ENCODE measurements at places on chromosomes 7 and 10.

DNA sequence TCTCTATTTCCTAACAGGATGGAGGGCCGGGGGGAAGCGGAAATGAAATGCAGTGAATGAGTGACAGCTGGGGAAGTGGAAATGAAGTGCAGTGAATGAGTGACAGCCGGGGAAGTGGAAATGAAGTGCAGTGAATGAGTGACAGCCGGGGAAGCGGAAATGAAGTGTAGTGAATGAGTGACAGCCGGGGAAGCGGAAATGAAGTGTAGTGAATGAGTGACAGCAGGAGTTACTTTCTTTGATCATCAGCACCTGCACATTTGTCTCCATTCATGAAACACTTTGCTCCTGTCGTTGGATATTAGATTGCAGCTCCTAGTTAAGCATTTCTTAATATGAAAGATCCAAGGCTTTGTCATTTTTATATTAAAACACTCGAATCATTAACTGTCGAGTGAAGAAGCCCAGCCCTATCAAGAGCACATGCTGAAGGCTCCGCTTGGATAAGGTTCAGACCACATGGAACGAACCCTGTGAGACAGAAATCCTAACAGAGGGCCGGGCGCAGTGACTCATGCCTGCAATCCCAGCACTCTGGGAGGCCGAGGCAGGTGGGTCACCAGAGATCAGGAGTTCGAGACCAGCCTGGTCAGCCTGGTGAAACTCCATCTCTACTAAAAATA lies 406.0 kb upstream of the ADARB2 start:
- DNase-seq = no peak

DNA sequence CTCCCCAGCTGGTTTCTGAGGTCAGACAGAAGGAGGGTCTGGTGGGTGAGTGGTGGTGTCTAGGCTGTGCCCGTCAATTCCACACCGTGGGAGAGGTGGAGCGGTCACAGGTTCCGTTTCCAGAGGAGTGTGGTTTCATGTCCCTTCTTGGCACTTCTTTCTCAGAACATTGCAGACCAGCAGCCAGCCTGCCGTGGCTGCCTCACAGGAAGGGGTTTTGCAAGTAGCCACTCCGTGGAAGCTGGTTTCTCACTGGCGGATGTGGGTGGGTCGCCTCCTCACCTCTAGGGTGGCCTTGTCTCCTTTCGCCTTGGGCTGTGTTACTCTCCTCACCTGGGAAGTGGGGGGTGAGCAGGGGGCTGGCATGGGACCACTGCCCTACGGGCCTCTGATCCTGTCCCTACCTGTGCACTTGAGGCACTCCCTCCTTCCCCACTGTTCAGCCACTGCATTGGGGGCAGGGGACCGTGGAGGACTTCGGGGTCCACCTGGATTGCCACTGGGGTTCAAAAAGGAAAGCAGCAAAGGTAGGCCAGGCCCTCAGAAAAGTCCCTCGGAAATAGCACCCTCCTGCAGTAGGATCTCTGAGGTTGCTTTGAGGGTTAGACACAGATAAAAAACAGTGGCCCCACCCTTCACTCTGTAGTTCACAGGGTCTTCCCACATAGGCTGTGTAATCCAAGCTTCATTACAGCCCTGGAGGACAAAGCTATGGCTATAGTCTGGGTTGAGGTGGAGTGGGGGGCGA lies 33.9 kb downstream of the TSPAN14 start:
- no peak for DNase-seq

DNA sequence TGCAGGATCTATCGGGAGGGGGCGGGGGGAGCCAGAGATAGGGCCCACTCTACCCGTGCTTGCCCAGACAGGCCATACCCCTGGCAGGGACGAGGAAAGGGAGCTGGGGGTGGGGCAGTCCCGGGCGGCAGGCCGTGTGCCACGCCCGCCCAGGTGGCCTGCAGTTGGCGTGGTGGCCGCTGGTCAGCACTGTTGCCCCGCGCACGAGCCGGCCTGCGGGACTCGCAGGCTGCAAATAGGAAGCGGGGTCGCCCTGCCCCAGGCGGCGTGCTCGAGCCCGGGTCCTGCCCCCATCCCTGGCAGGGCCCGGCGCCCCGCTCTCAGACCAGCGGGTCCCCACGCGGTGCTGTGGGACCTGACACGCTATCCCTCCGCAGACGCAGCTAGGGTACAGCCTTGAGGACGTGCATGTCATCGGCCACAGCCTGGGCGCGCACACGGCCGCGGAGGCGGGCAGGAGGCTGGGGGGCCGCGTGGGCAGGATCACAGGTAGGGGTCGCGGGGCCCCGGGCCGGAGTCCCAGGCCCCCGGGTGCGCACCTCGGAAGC lies 6.7 kb downstream of the PNLIPRP2 start:
- no peak for DNase-seq

GRCh38 chr10:103504181-103504783 lies 10.8 kb downstream of the NEURL1 start:
- peak; percentile 97 for DNase-seq

DNA sequence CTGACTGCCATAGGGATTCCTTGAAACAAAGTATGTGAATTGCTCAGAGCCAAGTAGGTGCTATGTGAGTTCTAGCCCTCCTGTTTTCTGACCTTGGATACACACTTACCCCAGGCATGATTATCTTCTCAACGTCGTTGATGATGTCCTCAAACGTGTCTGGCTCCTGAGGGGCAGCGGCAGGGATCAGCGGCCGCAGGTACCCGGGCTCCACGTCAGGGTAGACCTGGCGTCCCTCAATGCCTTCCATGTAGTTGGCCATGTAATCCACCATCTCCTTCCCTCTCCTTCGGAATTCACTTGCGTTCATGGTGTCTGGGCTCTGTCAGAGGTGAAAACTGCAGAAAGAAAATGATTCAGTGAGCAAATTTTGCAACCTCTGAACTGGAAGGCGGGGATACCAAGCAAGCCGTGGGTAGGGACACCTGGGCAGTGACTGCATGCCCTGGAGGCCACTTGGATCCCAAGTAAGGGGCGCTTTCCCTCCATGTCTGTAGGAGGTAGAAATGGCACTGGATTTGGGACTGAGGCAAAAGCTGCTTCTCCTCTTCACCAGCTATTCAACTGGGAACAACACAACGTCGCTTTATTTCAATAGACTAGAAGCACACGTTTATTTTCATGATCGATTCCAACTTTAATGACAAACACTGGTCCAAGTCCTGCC lies 21.3 kb downstream of the DDC start:
- no peak for DNase-seq

- DNase-seq = no peak
These were observed 175.5 kb upstream of the ITGB1 start for GRCh38 chr10:33133557-33133956.

DNA sequence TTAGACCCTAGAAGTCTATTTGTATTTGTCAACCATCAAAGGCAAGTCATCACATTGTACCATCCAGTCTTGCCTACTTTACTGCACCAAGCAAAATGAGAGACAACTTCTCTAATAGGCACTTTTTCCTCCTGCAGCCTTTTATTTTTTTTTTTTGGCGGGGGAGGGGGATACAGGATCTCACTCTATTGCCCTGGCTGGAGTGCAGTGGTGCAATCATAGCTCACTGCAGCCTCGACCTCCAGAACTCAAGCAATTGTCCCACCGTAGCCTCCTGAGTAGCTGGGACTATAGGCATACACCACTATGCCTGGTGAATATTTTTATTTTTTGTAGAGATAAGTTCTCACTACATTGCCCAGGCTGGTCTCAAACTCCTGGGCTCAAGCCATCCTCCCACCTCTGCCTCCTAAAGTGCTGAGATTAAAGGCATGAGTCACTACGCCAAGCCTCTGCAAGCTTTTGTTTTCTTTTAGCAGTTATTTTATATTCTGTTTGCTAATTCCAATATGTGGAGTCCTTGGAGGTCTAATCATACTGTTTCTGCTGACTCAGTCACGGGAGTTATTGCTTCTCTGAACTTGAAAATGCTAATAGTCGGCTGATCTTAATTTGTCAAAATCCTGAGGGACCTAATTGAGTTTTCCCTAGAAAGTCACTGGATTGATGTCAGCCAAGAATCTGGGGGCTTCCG lies 14.2 kb downstream of the KPNA7 start:
- peak; percentile 32 for DNase-seq

DNA sequence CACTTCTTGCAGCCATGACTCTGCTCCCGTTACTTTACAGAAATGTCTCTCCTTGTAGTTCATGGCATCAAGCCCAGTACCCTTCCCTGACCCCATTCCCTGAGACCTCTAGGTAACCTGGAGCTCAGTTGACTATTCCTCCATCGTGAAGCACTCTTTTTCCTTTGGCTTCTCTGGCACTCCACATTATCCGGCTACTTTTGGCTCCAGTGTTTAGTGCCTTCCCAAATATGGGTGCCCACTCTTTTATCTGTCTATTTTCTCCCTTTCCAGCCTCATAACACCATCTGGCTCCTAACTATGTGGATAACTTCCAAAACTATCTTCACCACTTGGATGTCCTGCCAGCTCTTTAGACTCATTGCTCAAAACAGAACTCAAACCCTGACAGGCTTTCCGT lies 744.7 kb upstream of the GALNT17 start:
- no peak for DNase-seq

GRCh38 chr10:68301790-68302502 lies 29.9 kb upstream of the HNRNPH3 start:
- DNase-seq = peak; percentile 15

- no peak for DNase-seq
These were observed 26.5 kb upstream of the ENTPD1 start for GRCh38 chr10:95729323-95730055.

DNA sequence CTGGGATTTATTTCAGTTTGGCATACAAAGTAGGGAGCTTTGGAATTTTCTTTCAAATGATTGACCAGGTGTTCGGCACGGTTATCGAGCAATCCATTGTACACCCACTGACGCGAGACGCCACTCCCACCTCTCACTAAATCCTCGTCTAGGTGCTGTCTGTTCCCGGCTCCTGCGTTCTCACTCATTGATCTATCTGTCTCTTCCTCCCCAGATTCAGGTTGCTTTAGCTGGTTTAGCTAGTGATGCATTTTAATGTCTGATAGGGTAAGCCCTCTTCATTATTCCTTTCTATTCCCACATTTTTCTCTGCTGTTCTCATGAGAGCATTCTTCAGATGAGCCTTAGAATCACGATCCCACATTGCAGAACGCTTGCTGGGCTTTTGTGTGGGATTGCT lies 91.7 kb downstream of the ELFN1 start:
- DNase-seq = no peak

GRCh38 chr7:26061678-26062603 lies 90.1 kb upstream of the NFE2L3 start:
- DNase-seq = no peak

DNA sequence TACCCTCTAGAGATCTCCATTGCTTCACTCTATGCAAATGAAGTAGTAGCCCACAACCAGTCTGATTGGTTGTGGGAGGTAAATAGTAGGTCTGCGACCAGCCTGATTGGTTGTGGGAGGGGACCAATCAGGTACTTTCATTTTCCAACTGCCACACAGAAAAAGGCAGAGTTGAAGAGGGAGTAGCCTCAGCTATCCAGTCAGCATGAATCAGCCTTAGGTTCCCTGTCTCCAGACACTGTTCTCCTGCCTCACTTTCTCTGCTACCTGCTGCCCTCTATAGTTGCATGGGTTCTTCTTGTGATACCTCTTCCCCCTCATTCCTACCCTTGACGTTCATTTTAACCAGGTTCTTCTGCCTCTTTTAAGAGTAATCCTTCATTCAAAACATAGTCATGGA lies 114.5 kb upstream of the LYZL1 start:
- no peak for DNase-seq

- no peak for DNase-seq
These were observed 7.9 kb downstream of the MTURN start for GRCh38 chr7:30142710-30143109.

GRCh38 chr10:14146501-14146900 lies 184.2 kb downstream of the FRMD4A start:
- no peak for DNase-seq

DNA sequence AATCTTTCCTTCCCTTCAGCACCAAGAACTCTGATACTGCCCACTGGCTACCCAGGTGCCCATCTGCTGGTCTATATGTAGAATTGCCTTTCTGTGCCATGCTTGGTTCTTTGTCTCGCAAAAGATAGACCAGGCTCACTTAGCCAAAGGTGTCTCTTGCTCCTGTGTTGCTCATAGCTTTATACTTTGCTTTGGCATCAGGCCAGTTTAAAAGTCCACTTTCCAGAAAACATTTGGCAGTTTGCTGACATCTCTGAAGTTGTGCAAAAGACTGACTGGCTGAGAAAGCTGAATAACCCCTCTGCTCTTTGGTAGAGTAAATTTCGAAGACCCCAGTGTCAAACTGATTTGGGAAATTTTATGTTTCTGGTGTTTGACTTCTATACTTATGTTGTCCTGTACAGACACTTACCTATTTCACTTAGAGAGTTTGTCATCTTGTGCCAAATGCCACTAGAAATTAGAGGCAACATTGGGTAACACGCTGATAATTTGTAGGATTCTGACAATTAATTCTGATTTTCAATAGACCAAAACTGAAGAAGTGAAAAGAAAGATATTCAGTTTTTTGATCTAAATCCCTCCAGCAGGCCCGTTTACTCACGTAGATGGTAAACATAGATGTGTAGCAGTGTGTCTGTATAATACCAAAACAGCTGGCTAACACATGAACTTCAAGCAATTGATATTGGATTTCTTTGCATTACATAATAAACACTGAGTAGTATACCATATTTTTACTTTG lies 91.1 kb downstream of the CPED1 start:
- DNase-seq = no peak

- DNase-seq = no peak
These were observed 8.0 kb downstream of the GET4 start for GRCh38 chr7:884191-885003.

- DNase-seq = no peak
These were observed 147.1 kb upstream of the IGFBP3 start for GRCh38 chr7:46068159-46068558.

DNA sequence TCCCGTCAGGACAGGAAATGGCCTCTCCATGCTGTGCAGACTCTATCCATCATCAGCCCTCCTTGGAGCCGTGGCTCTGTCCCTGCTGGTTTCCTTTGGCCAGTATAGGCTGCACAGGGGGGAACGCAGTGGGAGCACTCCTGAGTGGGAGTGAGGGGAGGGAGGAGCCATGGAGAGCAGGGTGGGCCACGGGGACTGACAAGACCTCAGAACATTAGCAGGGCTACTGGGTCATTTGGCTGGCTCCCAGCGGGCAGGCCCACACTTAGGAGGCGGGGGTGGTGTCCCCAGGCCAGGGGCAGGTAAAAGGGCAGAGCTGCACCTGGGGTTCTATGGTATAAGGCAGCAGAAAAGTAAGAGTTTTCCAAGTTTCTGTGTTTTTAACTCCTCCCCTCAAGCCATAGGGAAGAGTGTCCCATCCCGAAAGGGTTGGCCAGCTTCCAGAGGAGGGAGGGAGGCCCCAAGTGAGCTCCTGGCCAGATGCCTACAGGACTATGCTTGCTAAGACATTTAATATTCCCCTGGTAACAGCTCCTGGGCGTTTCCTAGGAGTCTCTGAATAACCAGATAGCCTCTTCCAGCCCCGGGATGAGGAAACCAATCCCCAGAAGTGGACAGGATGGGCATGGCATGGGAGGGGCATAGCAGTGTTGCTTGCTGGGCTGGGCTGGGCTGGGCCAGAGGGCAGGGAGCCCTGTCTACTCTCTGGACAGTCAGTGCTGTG lies 5.5 kb upstream of the OPN4 start:
- DNase-seq = no peak

DNA sequence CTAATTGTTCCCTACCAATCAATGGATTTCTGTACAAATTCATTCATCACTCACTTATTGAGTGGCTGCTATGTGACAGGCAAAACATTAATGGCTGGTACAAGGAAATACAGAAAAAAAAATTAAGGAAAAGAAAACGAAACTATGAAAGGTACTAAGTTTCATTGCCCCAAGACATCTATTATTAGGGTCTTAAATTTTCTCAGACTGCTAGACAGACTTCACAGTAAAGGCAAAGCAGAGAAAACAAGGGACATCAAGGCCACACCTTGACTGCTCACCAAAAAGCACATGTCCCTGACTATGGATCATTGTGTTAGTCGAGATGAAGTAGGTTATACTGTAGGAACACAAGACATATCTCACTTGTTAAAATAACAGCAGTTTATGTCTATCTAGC lies 36.5 kb downstream of the DGKI start:
- no peak for DNase-seq

All from non-pigmented ciliary epithelial cell (primary cell).